Mesenteric fat pad (tissue), 1 donor: ENCODE measurements at places on chromosomes 2 and 18. TPM values are rescaled to one million over a fixed set of nuclear protein-coding genes. Genes with fewer than 3 reads are reported as not detected.

DNA sequence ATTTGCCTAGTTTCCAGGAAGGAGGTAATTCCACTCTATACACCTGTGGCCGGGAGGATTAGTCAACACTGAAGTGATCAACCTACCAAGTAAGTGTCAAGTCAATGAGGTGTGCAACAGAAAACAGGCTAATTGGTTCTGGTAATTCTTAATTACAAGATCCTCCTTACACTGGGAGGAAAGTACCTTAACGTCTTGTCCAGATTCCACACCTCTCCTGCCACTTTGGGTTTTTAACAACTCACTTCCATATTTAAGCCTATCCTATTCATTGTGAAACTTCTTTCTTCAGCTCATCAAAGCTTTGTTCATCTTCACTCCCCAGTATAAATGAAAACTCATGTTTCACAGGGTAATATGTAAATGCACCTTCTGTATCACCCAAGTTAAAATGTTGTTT lies 22.0 kb upstream of the MAP4K4 start:
- no peak for DNase-seq

The C2orf15 gene
- total RNA-seq = 0.32 TPM

The SPP2 gene
- total RNA-seq = not detected

The CAPN14 gene
- total RNA-seq = 0.10 TPM

DNA sequence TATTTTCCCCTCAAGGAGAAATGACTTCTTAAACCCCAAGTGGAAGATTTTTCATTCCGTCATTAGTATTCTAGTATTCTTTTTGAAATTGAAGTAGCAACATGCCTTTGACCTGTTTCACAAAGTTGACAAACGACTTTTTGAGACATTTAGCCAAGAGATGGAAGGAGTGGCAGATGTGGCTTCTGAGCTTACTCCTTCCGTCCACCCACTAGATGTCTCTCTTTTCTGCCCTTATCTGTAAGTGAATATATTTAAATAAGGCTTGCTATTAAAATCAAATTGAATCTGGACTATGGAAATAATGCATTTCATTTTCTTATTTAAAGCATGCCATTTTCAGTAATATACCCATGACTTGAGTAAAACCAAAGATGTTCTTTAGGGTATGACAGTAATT lies 74.1 kb downstream of the ACTR3 start:
- DNase-seq = no peak

- no peak for DNase-seq
These were observed 111.9 kb downstream of the OSR1 start for GRCh38 chr2:19246496-19246895.

The CDH7 gene
- total RNA-seq = not detected

The MAB21L4 gene
- total RNA-seq = not detected

- DNase-seq = no peak
These were observed 44.0 kb downstream of the METTL8 start for GRCh38 chr2:171389780-171390179.

DNA sequence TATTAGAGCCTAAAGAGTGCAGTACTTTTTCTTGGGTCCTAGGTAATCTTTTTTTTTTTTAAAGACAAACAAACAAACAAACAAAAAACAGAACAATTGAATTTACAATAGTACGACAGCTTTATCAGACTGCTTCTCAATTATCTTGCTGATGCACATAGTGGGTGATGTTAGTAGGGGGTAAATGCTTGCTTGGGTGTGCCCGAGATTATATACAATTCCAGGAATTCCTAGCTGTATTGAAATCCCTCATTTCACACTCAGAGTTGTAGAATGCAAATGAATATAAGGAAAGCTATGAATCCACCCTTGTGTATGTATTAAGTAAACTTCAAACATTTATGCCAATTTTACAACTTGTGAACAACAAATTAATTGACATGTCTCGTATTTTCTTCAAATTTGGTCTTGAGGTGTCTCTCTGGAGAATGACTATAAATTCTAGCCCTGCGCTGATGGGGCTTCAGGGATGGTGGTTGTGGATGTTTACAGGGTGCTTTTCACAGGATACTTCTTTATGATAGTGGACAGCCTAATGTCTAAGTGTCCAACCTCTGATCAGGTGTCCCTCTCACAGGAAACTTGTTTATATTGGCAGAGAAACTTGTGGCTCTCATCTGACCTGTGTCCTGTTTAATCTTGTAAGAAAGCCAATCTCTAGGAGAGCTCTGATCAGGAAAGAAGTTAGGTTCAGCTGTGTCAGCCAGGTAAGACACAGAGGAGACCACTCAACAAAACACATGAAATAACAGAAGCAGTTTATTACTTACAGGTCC lies 61.9 kb upstream of the SLC39A10 start:
- no peak for DNase-seq

DNA sequence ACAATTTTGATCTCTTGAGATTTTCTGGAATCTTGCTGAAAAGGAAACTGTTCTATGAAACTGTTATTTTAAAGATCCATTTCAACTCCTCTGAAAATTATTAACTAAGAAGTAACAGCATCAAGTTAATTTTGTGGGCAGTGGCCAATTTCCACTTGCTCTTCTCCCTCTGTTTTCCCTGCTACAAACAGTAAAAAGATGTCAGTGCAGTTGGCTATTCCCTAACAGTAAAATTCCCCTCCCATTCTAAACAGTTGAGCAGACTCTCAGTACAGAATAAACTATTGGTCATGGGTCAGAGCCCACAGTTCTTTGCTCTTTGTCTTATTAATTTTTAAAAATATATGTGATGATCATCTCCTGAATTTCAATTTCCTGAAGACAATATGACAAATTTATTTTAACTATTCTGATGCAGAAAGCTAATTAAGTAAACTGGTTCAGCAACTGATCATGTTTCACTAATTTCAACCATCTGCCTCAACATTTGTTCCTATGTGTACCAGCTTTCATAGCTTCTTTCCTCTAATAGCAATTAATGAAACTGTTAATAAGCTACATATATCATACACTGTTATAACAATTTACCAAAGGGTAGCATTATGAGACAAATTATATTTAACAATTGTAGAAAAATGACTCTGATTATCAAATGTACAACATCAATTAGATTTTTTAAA lies 41.1 kb upstream of the GALNT5 start:
- DNase-seq = no peak

DNA sequence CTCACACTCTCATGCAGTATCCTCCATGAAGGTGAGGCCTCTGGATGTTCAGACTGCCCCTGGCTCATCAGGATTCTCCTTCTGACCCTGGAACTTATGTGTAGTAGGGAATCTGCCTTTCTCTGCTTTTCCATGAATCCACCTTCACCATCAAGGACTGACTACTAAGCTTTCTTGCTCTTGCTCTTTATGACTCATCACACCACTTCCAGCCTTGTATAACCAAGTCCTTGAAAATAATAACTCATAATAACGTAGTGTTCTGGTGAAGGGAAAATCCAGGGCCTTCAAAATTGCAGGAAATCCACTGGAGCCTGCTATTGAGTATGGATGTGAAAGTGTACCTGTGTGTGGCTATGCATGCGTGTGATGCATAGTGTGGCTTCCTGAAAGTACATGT lies 11.3 kb upstream of the KCNS3 start:
- no peak for DNase-seq

The ABCB11 gene
- total RNA-seq = 0.06 TPM

DNA sequence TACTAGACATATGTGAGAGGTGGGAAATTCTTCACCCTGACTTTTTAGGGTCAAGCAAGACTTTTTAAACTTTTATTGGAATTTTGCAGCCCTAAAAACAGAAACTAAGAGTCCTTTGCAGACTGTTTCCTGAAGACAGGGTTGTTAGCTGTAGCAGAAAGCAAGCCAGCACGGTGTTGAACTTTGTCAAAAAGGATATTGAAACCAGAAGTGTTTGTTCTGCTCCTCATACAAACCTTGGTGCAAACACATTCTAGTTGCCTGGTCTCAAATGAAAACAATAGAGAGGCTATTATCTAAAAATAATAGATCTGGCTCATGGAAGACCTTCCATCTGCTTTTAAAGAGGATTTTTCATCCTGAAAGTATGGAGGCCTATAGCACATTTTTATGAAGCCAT lies 65.8 kb upstream of the IGFBP5 start:
- DNase-seq = no peak

DNA sequence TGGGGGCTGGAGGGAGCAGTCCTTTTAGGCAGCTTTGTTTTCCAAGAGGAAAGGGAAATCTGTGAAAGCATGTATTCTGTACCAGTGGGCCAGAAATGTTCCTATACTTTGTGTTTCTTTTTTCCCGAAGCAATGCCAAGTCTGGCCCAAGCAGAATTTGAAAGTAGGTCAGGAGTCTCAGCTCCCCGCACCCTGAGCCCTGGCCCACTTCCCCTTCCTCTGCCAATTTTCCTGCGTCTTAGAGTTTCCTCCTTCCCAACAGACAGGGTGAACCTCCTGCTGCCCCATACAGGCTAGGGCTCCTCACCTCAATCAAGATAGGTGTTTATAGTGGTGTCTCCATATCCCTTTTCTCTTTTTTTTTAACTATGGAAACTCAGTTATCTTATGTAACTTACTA lies 65.3 kb downstream of the KCTD18 start:
- no peak for DNase-seq

DNA sequence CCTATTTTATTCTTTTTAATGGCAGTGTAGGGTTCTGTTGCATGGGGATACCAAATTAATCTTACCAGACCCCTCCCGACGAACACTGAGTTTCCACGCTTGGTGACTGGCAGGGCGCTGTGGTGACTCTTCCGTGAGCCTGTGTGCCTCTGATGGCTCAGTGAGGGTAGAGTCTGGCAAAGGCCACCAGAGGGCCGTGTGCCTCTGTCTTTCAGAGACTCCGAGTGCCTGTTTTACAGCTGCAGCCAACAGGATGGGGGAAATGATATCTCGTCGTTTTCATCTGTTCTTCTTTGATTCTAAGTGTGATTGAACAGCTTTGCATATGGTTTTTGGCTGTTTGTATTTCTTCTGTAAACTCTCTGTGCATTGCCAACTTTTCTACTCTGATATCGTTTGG lies 99.8 kb downstream of the ZNF236 start:
- DNase-seq = no peak

The AFG3L2 gene
- 44.8 TPM for total RNA-seq

The SLC4A3 gene
- 6.7 TPM for total RNA-seq

The PSTPIP2 gene
- total RNA-seq = 8.8 TPM

The HOXD3 gene
- 5.3 TPM for total RNA-seq

DNA sequence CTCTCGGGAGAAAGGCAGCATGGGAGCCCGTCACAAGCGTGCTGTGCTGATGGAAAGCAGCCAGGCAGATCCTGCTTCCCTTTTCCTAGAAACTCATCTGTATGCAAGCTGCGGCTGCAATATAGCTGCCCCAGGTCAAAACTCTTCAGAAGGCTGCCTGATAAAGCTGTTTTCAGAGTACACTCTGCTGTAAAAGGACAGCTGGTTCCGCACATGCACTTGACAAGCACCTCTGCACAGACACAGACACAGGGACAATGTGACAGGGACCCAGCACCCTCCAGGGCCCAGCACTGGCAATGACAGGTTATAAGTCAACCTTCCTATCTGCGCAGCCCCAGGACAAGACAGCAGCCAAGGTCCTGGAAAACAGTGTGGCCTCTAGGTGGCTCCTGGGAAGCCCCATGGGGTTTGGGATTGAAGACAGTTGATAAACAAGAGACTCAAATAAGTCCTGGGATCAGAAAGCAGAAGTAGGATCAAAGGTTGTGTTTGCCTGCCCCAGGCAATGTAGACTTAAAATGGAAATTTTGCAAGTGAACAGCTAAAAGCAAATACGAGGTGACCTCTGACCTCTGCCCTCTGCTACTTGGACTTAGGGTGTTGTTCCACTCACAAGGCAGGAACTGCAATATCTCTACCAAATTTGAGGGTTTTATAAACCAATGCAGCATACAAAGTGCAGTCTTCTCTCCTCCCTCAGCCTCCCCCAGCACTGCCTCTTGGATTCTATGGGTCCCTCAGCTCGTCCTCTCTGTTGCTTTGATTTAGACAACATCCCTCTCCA lies 16.9 kb downstream of the SLC66A2 start:
- DNase-seq = peak; percentile 86

DNA sequence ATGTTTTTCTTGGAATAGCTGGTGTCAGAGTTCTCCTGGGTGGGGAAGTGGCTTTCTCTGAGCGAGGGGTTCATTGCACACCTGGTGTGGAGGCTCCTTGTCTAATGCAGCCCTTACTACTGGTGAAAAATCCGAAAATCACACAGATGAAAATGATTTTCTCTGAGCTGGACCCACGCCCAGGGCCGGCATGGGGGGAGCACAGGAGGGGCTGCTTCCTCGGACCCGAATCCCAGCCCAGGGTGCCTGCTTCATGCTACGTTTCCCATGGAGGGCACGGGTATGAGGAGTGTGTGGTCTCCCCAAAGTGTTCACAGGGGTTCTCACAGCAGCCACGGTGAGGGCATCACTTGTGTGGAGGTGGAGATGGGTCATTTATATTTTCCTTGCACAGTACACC lies 288.0 kb upstream of the HDAC4 start:
- DNase-seq = no peak

GRCh38 chr2:86065512-86065911 lies 40.2 kb downstream of the POLR1A start:
- DNase-seq = peak; percentile 14

DNA sequence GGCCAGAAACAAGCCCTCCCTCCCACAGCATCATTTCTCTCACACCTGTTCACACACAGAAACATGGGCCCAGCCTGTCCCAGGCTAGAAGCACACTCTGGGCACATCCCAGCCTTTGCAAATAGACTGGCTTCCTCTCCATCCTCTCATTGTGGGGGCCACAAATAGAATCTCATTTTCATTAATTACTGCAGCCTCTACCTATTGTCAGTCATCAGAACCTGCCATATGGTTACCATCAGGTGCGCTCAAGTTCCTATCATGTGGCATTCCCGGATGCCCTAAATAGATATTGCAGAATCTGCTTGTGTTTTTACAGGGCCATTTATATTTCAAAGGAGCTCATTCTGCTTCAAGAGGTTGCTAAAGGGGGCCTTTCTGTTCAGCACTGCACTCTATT lies 460.7 kb downstream of the BCL11A start:
- no peak for DNase-seq

DNA sequence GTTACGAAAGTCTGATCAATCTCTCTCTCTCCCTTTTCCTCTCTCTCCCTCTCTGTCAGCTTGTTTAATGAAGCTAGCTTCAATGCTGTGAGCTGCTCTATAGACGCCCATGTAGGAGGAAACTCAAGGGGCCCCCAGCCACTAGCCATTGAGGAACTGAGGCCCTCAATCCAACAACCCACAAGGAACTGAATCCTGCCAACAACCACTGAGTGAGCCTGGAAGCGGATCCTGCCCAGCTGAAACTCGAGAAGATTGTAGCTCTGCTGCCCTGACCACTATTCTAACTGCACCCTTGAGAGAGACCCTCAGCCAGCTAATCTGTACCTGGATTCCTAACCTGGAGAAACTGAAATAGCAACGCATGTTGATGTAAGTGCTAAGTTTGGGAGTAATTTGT lies 129.2 kb downstream of the BCL11A start:
- no peak for DNase-seq
